NCI-H510A (cell line): ENCODE measurements at places on chromosomes 2 and 18.

GRCh38 chr2:54936766-54937165 lies 113.5 kb downstream of the RTN4 start:
- no peak for DNase-seq

DNA sequence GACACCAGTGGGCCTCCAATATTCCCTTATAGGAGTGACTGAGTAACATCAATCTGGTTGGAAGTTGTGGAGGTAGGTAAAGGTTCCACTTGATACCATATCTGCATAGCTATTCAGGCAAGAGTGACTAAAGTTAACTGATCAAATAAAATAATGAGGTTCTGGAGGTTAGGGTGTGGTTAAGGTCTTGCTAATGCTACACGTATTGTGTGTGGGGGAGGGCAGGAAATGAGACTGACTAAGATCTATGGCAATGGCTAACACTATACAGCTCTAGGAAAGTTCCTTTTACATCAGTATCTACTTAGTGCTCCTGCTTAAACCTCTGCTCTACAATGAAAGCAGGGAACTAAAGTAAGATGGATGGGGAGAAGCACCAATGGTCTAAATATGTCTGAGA lies 149.1 kb upstream of the MGAT5 start:
- no peak for DNase-seq

DNA sequence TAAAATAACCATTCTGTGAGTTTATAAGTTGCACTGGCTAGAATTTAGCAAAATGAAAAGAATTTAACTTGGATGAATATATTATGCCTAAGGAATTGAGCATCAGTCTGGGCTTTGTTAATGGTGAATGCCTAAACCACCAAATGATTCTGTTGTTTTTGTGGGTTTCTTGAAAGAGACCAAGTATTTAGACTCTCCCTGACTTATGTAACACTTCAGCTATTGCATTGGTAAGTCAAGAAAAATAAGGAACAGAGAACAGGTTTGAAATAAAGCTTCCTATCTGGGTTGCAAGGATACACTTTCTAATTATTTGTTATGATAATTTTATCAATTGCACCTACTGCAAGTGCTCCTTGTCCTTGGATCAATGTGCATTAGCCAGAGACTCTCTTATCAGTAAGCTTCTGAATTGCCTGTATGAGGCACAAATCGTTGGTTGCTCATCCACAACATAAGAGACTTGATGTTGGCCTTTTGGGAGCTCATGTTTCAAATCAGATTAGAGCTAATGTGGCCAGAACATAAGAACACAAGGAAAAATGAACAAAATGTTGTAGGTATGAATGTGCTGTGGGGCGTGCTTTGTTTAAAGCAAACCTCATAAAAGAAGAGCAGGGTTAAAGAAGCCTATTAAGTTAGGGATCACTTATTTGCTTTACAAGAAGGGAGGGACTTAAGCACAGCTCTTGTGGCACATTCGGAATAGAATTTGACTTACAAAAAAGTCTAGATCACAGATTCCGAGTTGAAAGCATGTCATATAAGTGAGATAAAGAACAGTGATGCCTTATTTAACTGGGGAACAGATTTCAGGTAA lies 37.2 kb downstream of the PRKCE start:
- no peak for DNase-seq

DNA sequence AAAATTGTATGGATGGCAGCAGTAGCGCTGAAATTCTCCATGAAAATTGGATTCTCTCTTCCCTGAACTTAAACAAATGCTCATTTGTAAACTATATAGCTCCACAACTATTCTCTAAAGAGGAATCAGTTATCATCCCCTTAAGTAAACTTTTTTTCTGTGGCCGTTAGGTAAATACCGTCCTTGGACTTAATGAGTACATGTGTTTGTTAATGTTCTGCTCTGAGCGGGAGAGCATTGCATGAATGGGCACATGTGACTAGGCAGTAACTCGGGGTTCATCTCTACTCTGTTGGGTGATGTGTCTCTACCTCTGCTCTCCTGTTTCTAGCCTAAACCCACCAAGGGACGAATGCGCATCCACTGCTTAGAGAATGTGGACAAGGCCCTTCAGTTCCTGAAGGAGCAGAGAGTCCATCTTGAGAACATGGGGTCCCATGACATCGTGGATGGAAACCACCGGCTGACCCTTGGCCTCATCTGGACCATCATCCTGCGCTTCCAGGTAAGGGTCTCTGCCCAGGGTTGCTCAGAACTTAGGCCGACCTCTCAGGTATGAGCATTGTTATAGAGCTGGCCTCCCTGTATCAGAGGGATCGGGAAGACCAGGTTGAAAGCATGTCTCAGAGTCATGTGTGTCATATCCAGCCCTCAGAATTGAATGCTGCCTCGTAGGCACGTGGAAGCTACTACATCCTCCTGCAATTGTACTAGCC lies 111.5 kb upstream of the EML6 start:
- no peak for DNase-seq

DNA sequence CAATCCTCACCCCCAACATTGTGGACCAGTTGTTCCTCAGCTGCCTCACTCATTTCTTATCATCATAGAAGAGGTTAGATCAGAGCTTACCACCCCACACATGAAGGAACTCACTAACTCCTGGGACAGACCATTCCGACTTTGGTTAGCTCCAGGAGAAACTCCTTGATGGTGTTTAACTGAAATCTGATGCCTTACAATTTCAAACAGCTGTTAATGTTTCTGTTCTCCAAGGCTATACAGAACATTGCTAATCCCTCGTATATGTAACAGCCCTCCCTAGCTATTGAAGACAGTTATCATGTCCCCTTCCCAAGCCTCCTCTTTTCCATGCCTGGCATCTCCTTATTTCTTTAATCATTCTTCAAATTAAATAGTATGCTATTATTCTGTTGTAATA lies 14.8 kb downstream of the ERBB4 start:
- DNase-seq, result no peak
